HCEC 1CT (cell line): ENCODE measurements at places on chromosomes 5 and 9.

DNA sequence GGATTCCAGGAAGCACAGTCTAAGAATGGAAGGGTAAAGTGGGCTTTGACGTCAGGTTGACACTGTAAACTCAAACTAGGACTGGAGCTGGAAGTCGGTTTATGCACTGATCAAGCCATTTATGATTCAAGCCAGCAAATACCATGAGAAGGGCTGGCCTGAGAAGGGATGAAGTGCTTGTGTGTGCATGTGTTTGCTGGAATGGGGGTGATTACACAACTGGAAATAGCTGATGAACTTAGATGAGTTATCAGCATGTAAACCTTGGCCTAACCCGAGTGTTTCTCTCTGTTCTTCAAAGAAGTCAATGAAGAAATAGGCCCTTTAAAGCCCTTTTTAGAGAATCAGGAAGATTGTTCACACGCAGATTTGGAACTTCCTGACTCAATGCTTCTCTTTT lies 287.6 kb downstream of the RFX3 start:
- peak; percentile 9 for DNase-seq

DNA sequence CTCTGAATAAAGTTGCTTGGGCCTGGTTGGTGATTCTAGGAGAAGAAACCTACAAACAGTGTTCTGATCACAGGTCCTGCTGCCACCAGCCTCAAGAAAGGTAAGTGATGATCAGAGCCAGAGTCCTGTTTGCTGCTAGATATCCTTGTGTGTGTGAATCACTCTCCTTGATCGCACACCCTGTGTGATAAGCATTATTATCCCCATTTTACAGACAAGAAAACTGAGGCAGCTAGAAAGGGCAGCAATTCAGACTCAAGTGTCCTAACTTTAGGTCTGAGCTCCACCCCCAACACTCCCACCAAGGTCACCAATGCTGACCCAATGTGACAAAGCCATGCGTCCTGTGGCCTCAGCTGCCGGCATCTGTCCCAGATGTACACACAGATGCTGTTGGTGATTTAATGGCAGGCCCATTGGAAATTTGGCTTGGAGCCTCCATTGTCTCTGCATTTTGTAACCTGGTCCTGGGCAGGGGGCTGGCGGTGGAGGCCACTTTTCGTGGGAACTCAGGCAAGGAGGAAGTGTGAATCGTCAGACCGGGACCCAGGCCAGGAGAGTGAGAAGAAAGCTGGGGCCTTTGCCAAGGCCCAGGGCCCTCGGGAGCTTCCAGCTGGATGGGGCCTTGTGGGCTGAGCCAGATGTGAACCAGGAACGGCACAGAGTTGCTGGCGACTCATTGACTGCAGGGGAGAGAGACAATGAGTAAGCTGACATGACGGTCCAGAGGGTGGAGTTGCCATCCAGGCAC lies 29.8 kb upstream of the GGTA1 start:
- peak; percentile 98 for DNase-seq

DNA sequence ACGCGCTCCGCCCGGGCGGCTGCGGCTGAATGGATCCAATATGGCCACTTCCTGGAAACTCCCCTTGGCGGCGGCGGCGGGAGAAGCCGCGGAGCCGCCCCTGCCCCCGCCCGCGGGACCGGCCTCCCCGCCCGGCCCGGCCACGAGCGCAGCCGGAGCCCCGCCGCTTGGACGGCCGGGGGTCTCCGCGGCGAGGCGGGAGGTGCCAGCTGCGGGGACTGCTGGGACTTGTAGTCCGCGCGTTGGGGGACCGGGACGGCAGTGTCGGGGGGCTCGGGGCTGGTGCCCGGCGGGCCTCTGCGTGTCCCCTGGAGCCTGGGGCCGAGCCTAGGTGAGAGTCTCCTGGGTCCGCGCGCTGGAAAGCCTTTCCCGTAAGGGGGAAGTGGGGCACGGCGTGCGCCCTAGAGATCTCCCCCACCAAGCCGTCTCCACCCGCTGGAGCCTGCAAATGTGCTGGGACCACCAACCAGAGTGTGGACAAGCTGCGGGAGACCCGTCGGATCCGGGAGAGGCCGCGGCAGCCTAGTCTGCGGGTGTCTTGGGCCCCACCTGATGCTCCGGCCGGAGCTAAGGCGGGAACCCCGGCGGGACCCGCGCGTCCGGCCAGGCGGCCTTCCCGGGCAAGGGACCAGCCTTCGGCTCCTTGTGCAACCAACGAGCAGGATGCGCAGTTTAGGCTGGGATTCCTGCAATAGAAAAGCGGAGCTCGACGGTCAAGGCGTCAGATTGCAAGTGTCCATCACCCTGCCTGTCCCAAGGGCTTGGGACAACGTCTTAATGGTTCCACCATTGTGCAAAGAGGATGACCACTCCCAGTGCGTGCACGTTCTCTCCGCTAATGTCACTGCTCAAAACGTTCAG lies at the start of gene SEPTIN8:
Gene SEPTIN8 (minus strand): TSS at position 31 of the 861 bp plus-strand sequence. CDS start 102 bp downstream, outside the sequence.
- peak; percentile 30 for DNase-seq

GRCh38 chr5:111704452-111705085 lies 52.4 kb downstream of the NREP start:
- no peak for DNase-seq

DNA sequence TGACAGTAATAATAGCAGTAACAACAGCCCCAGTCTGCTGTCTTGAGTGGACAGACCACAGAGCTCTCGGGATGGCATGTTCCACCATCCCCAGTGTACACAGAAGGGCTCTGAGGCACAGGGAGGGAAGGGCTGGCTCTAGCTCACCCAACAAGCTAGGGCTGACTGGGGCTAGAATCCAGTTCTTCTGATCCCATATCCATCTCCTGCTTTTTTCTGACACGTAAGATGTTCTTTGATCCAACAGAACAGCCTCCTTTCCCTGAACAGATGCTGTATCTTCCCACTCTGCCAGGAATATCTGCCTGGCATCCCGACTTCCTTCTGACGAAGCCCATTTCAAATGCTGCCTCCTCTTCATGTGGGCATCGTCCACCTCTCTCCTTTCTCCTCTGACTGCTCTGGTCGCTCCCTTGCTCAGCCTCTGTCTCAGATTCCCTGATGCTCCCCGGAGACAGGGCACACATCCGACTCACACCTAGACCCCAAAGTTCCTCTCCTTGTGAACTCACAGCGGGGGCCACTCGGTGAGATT lies 43.6 kb upstream of the CLK4 start:
- DNase-seq: no peak

DNA sequence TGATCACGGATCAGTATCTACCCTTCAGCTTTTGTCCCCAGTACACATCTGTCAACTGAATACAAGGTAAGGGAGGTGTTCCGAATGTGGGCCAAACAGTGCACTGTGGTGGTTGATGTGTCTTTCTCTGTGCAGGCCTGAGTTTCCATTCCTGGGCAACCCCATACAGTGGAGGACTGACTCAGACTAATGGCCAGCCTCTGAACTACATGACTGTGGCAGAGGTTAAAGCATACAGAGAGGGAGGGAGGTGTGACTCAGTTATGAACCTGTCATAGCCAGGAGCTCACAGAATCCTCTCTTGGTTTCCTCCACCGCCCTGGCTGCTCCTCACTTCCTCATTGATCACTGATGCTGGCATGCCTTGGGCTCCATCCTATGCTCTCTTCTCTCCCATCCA lies 136.4 kb upstream of the TAS2R1 start:
- DNase-seq: peak; percentile 7

- DNase-seq: no peak
These were observed 154.4 kb downstream of the AUH start for GRCh38 chr9:91207397-91207728.

GRCh38 chr5:111387361-111387760 lies 125.0 kb downstream of the STARD4 start:
- no peak for DNase-seq

GRCh38 chr5:176533894-176534611 lies 3.1 kb downstream of the RNF44 start:
- no peak for DNase-seq

DNA sequence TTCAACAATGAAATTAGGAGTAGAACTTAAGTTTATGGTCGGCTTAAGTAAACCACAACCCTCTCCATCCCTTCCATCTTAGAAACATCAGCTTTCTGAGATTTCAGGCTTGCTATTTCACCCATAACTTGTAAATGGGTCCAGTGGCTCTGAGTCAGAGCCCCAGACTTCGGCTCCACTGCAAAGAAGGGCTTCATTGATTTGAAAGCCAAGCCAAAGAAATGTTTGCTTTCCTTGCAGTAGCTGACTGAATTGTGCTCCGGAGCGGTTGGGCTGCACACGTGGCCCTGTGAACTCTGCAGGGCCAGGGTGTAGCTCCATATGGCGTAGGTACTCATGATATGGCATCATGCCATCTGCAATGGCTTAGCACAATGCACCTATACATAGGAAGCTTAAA lies 57.0 kb downstream of the NREP start:
- DNase-seq: no peak

DNA sequence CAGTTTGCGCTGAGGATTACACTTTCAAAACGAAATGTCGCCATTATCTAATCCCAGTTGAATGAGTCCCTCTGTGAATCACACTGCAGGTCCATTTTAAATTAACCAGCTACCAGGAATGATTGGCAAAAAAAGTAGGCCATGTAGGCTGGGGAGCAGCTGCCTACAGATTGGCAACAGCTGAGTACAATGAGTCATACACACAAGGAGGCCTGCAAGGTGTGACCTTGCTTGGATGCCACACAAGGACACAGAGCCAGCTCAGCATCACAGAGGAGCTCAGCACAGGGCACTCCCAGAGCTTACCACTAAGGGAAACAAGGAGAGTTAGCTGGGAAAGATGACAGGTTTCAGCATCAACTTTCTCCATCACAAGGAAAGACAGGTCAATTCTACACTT lies 12.9 kb downstream of the HAVCR1 start:
- DNase-seq: peak; percentile 45

DNA sequence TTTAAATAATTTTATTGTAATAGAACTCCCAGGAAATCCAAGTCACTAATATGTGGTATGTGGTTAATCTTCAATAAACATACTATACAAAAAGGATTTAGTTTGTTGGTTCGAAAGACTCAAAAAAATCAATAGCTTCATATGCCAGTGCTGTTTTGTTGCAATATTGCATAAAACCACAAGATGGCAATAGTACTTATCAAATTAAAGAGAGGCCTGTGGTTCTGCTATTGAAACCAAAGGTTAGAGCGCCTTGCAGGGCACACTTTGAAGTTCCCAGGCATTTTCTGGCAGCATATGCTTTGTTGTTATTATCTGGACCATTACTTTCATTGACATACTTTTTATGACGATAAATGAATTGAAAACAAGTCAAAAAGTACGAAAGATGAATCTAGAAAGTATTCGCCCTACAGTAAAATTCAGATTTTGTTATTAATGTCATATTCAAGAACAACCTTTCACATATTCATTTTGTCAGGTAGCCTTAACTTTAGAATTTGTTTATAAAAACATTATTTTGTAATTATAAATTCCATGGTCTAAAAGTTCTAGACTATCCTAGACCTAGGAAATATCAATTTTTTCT lies 316.3 kb downstream of the MCTP1 start:
- DNase-seq: peak; percentile 80

- no peak for DNase-seq
These were observed 312.2 kb downstream of the EPB41L4A start for GRCh38 chr5:112106878-112107277.
